ENCODE measurements at places on chromosomes 6 and 20. TPM values are rescaled to one million over a fixed set of nuclear protein-coding genes. Genes with fewer than 3 reads are reported as not detected.

- DNase-seq, result peak; percentile 53
Measured at GRCh38 chr20:10436053-10436699, 1.1 kb downstream of the SLX4IP start.

DNA sequence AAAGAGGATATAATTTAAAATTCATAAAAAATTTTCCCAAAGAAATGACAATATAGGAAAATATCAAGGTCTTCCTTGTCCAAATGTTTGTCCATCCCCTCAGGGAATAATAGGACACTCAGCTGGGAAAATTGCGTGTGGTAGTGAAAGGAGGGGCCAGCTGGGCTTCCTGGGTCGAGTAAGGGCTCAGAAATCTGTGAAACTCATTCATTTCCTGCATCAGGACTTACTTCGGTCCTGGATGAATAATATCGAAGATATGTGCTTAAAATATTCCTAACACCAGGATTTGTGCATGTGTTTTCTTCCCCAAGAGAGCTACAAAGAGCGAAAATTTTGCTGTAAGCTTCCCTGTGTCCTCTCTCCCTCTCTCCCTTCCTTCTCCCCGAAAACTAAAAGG is 118.2 kb upstream of the GJE1 start:
- no peak for DNase-seq

DNA sequence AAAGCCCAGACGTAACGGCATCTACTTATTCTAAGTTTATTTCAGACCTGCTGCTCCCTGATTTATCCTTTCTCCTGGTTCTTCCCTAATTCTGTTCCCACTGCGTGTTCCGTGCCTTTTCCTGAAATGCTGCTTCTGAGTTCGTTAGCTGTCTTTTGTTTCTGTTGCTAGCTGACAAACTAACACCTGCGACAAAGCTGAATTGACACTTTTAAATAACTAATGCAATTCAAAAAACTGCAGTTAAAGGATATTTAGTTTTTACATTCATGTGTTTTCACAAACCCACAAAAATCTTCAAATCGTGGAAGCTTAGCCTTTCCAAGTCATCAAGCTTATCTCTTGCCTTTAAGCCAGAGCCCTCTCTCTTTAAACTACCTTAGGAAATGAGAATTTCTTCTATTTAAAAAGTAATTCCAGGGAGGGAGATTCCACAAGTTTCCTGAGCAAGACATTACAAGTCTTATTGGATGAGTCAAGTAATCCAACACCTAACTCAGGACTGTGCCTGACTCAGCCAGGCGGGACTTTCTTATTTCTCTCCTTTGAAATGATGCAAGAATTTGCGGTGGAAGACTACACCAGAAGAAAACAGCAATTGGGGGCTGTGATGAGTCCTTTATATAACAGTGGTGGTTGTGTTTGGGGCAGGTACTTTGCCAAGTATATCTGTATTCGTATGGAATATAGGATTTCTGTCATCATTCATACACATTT is 6.3 kb downstream of the ADTRP start:
- DNase-seq, result no peak

DNA sequence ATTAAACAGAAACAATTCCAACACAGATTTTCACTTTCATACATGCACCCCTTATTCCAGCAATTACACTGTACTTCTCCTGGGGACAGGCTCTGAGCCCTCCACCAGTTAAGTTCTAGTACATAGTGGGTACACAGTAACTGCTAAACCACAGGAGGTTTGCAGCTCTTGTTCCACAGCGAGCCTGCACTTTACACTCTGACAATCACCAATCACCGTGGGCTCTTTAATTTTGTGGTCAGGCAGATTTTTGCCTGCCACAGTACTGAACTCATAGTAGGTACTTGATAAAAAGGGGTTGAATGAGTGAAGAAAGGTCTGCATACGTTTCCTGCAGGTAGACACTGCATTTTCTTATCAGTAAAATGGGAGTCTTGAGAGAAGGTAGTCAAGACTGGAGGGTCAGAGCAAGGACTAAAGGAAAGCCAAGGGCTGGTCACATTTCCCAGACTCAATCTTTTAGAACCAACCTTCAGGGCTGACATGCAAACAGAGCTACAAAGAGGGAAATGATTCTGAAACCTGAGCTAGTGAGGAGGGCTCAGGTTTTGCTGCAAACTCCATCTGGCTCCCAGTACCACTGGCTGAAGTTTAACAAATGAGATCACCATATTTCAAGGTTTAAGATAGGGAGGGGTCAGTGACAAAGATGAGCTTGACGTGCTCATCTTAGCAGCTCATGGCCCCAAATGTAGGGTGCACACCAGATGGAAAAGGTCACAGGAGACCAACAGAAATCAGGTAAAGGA is 404.6 kb downstream of the BTBD9 start:
- no peak for DNase-seq

DNA sequence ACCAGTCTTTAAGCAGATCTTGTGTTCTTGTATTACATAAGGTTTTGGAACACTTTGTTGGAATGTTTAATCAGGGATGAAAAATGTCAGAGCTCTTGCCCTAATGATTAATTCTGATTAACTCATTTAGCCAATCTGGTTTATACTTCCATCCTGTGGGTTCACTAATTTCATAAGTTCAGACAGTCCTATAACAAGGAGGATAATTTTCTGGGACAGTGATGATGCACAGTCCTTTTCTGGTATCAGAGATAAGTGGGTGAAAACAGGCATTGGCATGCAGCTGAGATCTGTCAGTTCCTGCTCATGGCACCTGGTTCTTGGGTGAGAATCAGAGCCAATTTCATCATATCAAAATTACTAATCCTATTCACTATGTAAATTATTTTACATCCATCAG is 125.0 kb upstream of the LAMA2 start:
- no peak for DNase-seq

GRCh38 chr6:39181333-39181732 is 47.9 kb downstream of the KCNK5 start:
- DNase-seq, result no peak

GRCh38 chr20:64222851-64223525 is 32.6 kb upstream of the PCMTD2 start:
- DNase-seq, result peak; percentile 39

- no peak for DNase-seq
Measured at GRCh38 chr6:111536910-111537527, 54.0 kb upstream of the REV3L start.

The CTAGE9 gene
- total RNA-seq, result not detected

The RIN2 gene
- 22.2 TPM for total RNA-seq

The BPIFB2 gene
- total RNA-seq, result not detected

The ARFRP1 gene
- 59.5 TPM for total RNA-seq

The CLPSL2 gene
- total RNA-seq, result not detected

The MAK gene
- not detected for total RNA-seq
